Cortex of kidney (tissue), 1 donor: ENCODE measurements at places on chromosomes 5 and 9.

DNA sequence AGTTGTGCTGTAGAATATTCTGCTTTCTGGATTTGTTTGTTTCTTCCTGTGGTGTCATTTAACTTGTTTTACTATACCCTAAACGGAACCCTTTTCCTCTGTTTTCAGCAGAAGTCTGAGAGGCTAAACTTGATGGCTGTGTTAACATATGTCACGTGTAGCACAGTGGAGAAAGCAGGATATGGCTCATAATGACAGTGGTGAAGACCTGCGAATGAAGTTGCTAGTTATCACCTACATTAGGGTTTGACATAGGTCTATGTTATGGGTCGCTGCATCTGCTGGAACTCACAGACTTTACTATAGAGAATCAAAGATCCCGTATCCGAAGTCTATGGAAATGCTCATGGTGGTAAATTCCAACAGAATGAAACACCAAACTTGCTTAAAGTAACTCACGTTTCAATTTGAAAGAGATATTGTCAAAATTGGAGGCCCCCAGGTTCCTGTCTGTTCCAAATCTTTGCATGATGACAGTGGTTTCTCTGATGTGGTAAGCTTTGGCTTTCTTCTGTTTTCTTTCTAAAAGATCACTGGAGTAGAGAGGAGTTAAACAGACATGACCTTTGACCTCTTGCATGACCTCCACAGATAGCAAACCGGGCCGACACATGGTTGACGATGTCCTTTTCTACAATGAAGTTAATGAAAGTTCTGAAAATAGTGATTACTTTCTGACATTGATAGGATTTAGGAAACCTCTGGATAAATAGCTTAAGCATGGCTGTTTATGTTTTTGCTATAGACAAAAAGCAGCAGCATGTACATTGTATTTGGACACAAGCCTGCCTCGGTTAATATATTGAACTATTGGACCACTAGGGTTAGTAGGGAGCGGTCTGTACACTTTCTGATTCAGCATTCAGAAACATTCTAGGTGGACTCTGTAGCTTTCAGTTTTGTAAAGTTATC lies 3.1 kb upstream of the CATSPER3 start:
- no peak for DNase-seq

- no peak for DNase-seq
Observed at GRCh38 chr9:97484134-97484533, 17.3 kb upstream of the TMOD1 start.

DNA sequence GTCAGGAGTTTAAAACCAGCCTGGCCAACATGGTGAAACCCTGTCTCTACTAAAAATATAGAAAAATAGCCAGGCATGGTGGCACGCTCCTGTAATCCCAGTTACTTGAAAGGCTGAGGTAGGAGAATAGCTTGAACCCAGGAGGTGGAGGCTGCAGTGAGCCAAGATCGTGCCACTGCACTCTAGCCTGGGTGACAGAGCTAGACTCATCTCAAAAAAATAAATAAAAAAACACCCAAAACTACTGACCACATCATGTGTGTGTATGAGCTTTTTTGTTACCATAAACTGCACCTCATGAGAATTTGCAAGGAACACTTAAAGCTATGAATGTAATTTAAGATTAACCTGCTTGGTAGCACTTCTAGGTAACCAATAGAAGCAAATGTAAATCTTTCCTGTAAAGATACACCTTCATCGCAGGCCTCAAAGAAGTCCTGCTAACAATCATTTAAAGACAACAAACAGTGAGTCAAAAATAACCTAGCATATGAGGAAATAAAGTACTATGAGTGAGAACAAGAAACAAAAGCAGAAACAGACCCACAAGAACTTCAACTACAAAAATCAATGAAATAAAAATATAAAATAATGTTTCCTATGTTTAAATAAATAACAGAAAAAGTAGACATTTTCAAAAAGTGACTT lies 13.0 kb downstream of the SLC38A9 start:
- DNase-seq, result no peak

DNA sequence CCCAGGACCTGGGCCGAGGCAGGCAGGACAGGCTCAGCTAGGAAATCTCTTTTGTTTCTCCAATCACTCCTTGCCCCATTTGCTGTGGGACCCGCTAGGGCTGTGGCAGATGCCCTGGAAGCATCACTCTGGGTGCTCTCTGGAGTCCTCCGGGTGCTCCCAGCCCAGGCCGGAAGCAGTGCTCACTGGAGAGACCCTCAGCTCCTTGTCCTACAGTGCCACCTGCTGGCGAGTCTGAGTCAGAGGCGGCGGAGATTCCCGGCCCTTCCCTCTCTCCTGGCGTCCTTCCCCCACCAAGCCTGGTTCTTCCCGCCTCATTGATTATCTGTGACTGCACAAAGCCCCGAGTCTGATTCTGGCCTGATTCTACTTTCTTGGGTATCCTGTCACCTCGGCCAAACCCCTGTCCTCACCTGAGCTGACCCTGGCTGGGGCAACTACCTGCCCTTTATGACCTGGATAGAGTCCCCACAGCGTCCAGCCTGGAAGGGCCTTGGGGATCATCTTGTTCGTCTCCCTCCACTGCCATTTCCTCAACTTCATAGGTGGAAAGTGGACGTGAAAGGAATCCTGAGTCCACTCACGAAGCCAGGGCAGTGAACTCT lies 7.3 kb upstream of the BARHL1 start:
- no peak for DNase-seq

GRCh38 chr9:113302792-113303418 lies at the start of gene RNF183:
TSS of gene RNF183 (minus strand) at chr9:113303376. CDS start at chr9:113298184, 5,192 bp downstream.
- DNase-seq, result no peak

DNA sequence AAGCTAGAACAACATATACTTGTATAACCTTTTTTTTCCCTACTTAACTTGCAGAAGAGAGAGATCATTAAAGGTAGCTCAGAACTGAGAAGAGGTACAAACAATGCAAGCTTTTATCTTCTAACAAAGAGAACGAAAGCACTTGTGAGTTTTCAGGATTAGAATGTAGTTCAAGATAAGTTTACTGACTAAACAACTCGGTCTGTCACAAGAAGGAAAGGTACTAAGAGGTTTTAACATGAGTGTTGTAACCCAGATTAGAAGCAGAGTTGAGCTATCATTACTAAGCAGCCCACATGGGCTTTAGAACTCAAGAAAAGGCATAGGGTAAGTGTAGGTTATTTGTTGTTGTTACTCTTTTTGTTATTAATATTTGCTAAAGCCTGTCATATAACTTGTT lies 25.2 kb downstream of the GIN1 start:
- DNase-seq, result no peak

DNA sequence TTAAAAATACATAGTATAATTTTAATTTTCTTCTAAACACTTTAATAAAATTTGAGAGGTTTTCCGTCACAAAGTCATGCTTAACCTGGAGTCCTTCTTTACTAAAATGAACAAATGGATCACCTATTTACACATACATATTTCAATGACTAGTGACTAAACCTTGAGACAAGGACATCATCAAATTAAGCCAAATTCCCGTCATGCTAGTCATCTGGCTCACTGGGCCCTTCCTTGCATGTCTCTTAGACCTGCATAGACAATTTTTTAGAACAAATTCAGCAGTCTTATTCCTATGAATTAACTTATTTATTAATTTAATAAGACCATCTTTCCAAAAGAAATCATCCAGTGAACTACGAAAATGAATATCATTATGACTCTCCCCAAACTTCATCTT lies 26.6 kb downstream of the ERAP2 start:
- DNase-seq, result no peak

DNA sequence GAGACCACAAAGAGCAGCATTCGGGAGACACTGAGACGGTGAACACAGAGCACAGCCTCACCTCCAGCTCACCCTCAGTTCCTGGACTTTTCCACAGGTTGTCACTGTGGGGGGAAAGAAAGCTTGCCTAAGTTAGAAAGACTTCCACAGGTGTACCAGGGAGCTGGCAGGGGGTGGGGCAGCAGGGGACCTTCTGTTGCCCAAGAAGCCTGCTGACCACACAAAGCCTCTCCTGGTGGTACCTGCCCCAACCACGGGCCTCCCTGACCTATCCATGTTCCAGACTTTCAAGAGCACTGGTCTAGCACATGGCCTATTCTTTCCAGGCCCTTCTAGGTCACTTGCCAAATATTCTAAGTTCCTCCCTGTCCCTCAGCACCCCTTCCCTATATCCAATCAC lies 550.8 kb downstream of the BNC2 start:
- no peak for DNase-seq

DNA sequence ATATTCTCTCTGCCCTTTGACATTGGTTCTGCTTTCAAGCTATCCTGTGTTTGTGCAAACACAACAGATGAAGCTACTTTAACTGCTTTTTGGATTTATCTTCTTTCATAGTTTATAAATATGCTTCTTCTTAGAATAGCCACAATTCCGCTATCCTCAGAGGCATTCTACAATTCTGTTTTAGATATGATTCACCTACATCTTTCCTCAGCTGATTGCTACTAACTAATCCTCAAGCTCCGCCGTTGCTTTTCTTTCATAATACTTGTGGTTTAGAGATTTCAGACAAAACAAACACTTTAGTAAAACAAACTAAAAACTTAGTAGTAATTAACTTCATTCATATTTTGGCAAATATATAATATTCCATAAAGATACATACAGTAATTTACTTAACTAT lies 52.5 kb downstream of the ECPAS start:
- no peak for DNase-seq

- DNase-seq, result no peak
Observed at GRCh38 chr9:27189426-27189825, 80.4 kb downstream of the TEK start.

GRCh38 chr5:53381-54174 lies 38.4 kb upstream of the PLEKHG4B start:
- DNase-seq, result no peak

- no peak for DNase-seq
Observed at GRCh38 chr9:133619791-133620190, 10.6 kb upstream of the FAM163B start.

DNA sequence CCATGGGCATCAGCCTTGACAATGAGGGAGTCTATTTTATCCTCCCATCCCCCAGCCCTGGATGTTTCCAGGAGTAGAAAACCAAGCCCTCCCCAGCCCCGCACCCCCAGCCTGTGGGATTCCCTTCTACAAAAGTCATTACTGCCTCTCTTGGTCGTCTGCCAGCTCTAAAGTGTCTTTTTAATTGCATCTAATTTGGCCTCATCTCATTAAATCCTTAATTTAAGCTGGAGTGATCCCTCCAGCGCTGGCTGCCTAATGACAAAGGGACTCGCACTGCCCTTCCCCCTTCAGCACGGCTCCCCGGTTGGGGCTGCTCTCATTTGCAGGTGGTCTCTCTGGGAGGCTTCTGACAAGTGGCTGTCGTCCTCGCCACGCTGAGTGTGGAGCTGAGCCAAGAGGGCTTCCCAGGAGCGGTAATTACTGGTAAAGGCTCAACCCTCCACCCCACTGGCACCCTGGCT lies 107.9 kb upstream of the ALDH1B1 start:
- no peak for DNase-seq

DNA sequence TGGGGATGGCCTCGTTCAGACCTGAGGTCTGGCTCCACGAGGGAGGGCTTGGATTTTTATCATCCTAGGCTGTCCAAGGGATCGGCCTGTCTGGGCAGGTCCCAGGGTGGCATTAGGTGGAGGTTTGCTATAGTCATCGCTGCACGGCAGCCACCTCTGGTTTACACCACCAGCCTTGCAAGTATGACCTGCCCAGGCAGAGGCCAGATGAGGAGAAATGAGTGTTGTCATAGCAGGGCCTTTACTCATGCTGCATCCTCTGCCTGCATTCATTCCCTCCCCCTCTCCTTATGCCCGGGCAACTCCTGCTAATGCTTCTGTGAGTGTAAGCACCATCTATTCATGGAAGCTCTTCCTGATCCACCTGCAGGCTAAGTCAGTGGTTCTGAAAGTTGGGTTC lies 15.3 kb upstream of the NDST1 start:
- DNase-seq, result no peak

- DNase-seq, result no peak
Observed at GRCh38 chr5:11622785-11623184, 281.5 kb downstream of the CTNND2 start.

GRCh38 chr5:178320281-178320855 lies 87.8 kb upstream of the PHYKPL start:
- no peak for DNase-seq

DNA sequence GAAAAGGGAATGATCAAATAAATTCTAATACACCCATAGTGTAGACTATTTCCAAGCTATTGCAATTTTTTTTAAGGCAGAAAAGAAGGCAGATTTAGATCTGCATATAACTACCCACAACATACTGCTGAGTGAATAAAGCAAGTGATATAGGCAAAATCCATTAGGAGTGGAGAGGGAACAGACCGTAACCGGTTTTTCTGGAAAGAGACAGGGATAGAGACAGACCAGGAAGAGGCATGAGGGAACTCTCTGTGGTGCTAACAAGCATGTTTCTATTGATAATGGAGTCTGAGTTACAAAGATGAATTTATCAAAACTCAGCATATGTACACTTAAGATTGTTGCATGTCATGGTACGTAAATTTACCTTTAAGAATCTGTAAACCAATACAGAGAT lies 14.5 kb downstream of the ZDHHC21 start:
- no peak for DNase-seq

DNA sequence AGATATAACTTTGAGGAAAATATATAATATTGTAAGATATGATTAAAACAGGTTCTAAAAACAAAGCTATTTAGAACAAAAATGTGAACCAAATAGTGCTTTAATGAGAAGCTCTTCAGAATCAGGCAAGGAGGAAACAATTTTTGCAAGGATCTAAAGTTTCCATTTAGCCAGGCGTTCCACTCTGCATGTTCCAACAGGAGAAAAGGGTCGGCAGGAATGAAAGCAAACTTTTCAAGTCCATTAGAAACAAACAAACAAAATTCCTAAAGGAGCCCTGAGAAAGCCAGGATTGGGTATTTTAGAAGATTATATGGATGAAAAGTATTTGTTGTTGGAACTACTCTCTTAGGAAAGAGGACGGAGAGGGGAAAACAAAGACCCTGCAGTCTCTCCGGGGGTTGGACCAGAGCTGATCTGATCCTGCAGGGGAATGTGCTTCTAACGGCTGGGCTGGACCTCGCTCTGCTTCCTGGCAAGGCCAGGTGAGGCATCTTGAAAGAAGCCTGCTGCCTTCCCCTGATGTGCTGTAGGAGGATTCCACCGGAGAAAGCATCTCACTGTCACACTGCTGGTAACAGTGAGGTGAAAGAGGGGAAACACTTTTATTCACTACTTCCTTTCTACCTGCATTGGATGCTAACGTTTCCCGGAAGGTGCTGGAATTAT lies 94.6 kb downstream of the PRRT1B start:
- no peak for DNase-seq

GRCh38 chr5:65307088-65307487 lies 174.6 kb downstream of the ADAMTS6 start:
- DNase-seq, result no peak

- no peak for DNase-seq
Observed at GRCh38 chr5:139183502-139183901, 14.7 kb downstream of the SIL1 start.

GRCh38 chr5:74993743-74994142 lies 58.6 kb downstream of the GCNT4 start:
- DNase-seq, result no peak

- DNase-seq, result no peak
Observed at GRCh38 chr5:93925321-93925720, 183.9 kb upstream of the POU5F2 start.

GRCh38 chr9:119368681-119369581 lies at the start of gene BRINP1:
TSS of gene BRINP1 (minus strand) at chr9:119369435. CDS start at chr9:119313355, 56,080 bp downstream.
- no peak for DNase-seq

- no peak for DNase-seq
Observed at GRCh38 chr5:56456002-56456401, 222.9 kb upstream of the ANKRD55 start.
